ENCODE measurements at places on chromosomes 6 and 20. TPM values are rescaled to one million over a fixed set of nuclear protein-coding genes. Genes with fewer than 3 reads are reported as not detected.

DNA sequence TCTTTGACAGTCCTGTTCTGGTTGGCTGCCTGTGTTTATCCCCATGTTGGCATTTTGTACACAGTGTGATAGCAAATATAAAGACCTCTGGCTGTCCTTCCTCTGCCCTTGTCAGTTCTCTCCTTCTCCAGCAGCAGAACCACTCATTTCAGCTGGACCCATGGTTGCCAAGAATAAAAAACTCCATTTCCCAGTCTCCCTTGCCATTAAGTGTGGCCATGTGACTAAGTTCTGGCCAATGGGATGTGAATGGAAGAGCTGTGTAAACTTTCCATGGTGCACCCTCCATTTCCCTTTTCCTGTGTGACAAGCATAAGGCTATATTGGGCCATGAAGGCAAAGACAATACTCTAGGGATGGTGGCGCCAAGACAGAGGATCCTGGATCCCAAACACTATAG is 78.4 kb upstream of the TBC1D7 start:
- DNase-seq = no peak

DNA sequence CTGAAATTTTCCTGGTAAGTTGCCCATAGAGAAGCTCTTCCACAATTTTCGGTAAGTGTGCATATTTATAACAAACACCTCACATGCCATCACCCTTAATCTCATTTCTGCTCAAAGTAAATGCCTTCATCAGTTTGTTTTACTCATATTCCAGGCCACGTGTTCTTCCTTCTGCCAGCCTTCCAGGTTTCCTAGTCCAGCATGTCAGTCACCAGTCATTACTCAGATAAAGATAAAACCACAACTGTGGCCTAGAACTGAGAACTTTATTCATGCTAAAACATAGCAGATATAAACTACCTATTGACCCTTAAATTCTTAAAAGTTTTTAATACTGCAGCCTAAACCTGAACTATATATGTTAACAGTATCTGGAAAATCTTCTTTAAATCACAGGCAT is 149.5 kb upstream of the SLC22A16 start:
- peak; percentile 53 for DNase-seq

- no peak for DNase-seq
Measured at GRCh38 chr6:46377209-46377608, 114.0 kb downstream of the RCAN2 start.

The MUC21 gene
- total RNA-seq = not detected

The MYLK4 gene
- total RNA-seq = 0.98 TPM

All from fibroblast of the aortic adventitia (primary cell).